Stimulated activated CD4-positive, alpha-beta T cell treated with anti-CD3 and anti-CD28 coated beads, Interleukin-2, amount 100 ng/mL, for 48 hours (primary cell): ENCODE measurements at places on chromosomes 16 and 17.

DNA sequence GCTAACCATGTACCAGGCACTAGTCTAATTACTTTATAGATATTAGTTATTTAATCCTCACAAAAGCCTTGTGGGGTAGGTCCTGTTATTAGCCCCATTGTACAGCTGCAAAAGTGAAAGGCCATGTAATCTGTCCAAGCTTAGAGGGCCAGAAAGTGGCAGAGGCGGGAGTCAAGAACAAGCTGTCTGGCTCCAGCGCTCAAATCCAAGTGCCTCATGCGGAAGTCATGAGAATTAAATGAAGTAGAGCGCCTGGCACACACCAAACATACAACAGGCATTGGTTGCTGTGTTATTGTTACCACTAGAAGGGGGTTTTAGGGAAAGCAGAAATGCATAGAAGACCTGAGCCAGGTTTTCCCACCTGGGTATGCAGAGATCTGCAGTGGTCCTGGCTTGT, 1.2 kb downstream of the AQP8 start:
- DNase-seq = no peak

DNA sequence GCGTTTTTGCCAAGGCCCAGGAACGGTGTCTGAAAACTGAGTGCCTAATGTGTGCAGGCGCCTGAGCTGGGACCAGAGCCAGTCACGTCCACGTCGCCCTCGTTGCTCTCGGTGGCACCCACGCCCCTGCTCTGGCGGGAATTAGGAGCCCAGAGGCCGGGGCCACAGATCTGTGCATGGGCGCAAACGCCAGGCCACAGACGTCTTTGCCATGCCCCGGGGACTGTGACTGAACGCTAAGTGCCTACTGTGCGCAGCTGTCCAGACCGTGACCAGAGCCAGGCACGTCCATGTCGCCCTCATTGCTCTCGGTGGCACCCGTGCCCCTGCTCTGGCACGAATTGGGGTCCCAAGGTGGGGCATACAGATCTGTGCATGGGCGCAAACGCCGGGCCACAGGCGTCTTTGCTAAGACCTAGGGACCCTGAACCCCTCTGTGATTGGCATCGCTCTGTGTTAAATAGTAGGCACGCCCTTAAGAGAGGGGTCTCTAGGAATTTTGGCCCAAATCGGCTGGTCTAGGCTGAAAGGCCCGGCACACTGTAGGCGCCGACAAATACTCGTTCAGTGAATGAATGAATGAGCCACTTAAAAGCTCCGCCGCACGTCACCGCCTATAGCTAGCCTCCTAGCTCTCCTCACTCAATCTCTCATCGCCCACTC, 827 bp upstream of the UBALD1 start:
- no peak for DNase-seq

DNA sequence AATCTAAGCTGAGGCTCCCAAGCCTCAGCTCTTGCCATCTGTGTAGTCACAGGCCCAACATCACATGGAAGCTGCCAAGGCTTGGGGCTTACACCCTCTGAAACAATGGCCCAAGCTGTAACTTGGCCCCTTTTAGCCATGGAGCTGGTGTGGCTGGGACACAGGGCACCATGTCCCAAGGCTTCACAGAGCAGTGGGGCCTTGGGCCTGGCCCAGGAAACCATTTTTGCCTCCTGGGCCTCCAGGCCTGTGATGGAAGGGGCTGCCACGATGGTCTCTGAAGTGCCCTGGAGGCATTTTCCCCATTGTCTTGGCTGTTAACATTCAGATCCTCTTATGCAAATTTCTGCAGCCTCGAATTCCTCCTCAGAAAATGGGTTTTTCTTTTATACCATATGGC, 952.3 kb upstream of the GOT2 start:
- no peak for DNase-seq

GRCh38 chr16:66135421-66135831, 231.1 kb upstream of the CDH5 start:
- DNase-seq = no peak

DNA sequence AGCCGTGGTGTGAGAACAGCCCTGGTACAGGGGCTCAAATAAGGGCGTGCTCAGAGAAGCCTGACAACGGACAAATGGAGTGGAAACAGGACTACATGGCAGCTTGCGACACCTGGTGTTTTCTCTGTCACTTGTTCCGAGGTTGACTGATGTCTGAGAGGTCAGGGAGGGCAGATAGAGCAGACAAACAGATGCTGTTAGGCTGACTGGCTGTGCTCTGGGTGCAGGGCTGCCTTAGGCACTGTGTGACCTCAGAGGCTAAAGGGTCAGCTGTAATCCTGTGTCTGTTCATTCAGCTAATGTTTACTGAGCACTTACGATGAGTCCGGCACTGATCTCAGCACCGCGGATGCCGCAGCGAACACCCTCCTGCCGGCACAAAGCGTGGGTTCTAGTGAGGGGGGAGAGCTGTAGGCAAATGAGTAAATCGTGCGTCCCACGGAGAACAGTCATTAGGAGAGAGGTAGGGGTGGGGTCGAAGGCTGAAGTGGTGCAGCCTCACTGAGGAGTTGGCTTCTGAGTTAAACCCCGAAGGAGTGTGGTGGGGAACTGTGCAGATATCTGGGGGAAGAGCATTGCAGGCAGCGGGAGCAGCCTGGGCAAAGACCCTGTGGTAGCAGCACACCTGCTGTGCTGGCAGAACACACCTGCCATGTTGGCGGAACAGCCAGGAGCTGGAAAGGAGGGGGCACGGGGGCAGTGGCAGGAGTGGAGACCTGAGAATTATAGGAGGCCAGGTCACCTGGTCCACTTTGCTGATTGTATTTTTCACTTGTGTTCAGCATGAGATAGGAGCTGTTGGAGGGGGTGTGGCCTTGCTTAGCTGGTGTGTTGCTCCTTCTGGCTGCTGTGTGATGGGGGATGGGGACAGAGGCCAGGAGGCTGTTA, 35.0 kb downstream of the GPT2 start:
- no peak for DNase-seq

DNA sequence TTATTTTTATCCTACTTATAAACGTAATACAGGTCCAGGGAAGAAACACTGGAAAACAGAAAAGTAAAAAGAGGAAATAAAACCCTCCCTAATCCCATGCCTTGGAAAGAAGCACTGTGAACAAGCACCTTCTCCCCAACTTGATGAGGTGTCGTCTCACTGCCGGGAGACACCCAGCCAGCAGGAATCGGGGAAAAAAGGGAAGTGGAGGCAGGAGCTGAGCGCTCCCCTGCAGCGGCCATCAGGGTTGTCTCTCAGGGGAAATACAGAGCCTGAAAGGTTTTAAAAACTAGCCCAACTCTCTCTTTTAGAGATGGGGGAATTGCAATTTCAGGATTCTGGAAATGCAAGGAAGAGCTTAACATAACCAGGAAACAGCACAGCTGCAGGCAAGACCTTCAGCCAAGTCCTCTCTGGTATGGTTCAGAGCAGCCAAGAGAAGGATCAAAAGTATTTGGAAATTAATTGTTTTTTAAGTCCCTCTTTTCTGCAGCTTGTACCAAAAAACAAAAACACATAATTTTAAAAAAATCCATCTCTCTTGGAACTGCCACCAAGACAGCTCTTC, 96.3 kb upstream of the RCVRN start:
- DNase-seq = no peak

DNA sequence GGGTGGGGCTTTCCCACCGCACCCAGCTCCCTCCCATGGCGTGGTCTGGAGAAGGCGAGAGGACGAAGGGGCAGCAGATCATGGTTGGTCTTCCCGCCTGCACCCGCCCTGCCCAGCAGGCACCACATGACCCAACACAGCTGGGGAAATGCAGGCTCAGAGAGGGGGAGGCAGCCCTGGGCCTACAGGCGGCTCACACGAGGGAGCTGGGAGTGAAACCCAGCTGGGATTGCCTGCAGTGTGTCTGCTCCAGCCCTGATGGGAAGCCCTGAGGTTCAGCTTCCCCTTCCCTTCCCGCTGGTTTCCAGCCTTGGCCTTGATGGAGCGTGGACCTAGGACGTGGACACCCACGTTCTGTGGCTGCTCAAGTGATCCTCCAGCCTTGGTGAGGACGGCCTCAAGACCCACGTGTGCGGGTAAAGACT, 20.0 kb upstream of the PABPN1L start:
- DNase-seq = no peak

DNA sequence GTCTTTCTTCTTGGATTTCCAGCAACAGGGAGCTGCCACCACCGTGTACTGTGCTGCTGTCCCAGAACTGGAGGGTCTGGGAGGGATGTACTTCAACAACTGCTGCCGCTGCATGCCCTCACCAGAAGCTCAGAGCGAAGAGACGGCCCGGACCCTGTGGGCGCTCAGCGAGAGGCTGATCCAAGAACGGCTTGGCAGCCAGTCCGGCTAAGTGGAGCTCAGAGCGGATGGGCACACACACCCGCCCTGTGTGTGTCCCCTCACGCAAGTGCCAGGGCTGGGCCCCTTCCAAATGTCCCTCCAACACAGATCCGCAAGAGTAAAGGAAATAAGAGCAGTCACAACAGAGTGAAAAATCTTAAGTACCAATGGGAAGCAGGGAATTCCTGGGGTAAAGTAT, 389.0 kb downstream of the MAF start:
- DNase-seq = no peak

DNA sequence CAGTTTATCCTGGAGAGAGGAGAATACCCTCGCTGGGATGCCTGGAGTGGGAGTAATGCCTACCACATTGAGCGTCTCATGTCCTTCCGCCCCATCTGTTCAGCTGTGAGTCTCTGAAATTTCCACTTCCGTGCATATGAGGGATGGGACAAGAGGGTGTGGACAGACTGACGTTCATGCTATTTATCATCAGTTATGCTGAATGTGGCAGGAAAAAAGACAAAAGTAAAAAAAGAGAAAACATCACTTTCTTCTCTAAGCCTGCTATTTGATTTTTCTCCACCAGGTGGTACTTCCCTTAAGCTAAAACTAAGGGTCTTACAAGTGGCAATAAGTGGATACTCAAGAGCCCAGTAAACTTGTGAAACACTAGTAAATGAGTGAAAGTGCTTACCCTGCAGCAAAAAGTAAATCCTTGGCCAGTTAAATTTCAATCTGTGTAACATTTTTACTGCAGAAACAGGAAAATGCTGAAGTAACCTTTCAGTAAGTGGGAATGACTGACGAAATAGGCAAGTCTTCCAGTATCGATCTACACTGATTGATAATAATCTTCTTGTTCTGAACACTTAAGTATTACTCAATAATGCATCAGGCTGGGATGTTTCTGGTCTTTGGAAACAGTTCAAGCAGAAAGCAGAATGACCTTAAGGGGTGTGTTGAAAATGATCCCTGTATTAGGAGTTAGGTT, 5.6 kb downstream of the CRYBA1 start:
- DNase-seq = no peak

- DNase-seq = no peak
Measured at GRCh38 chr17:49409066-49409465, 5.6 kb downstream of the PHB1 start.

DNA sequence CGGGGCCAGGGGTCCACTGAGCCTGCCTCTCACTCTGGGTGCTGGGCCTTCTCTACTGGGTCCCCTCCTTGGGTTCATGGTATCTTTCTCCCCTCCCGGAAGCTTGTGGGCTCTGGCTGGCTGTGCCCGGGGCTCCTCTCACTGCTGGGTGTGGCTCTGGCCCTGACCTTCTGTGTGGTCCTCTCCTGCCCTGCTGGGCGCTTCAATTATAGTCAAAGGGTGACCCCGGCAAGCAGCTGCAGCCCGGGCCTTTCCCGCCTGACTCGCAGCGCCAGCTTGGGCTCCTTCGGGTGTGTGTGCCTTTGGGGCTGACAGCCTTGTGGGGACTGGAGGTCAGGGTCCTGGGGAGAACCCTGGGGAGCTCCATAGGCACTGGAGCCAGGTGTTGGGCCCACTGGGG, 54.2 kb upstream of the PVALEF start:
- DNase-seq = no peak

DNA sequence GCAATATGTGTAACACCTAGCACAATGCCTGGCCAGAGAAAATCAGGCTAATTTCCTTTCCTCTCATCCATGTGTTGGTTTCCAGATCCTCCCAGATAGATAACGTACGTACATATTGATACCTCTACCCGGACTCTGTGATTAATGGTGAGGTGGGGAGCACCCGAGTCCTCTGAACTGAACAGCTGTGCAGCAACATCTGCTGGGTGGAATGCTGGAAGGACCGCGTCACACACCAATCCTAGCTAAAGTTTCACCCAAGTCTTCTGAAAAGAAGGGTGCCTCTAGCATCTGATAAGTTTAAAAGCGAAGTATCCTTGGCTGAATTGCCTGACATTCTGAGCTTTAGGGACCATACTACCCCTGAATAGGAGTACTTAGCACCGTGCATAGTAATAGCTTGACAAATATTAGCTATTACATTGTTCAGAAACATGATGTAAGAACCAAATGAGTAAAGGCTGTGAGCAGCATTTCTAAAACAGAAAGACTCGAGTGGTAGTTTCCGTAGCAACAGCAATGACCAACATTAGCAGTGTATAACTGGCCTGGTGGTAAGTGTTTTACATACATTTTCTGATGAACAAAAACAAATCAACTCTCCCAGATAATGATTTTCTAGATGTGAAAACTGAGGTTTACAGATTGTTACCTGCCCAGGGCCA, 91.4 kb downstream of the SYCE1L start:
- DNase-seq = no peak

DNA sequence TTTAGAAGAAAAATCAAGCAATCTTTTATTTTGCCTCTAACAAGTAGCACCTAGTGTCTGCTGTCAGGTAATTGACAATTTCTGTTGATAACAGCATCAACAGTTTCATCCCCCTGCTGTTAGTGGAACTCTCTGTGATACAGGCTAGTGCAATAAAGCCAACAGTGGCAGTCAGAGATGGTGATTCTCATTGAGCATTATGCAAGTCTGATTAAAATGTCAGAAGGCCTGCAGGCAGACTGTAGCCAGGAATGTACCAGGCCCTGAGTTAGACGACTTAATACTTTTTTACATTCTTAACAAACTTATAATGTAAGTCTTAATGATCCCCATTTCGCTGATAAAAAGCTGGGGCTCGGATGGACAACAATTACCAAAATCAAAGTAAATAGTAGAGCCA, 14.6 kb downstream of the CYLD start:
- DNase-seq = no peak

- no peak for DNase-seq
Measured at GRCh38 chr17:17819111-17819510, 17.7 kb downstream of the SREBF1 start.
